Activated naive CD8-positive, alpha-beta T cell treated with anti-CD3 and anti-CD28 coated beads, Interleukin-2, amount 50 U/mL, for 16 hours (primary cell): ENCODE measurements at places on chromosomes 16 and 17.

- DNase-seq = no peak
These were observed 462.5 kb upstream of the EEF2KMT start for GRCh38 chr16:5560084-5560483.

- no peak for DNase-seq
These were observed 39.7 kb upstream of the MEAK7 start for GRCh38 chr16:84544031-84544773.

DNA sequence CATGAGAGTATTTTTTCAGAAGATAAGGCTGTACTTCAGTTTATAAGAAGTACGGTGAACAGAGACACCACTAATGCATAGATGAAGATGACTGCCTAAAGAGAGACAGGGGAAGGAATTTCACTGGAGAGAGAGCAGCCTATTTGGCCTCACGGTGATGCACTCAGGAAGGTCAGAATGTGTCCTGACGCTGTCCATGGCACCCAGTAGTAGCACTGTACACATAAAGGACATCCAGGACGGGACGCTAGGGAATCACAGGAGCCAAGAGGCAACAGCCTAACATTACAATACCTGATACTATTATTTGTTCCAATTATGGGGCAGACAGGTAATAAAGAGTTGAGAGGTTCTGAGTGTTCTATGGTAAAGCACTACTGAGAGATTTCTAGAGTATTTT lies 24.9 kb upstream of the LRRC37A start:
- no peak for DNase-seq

GRCh38 chr16:68136515-68136914 lies 51.3 kb downstream of the NFATC3 start:
- DNase-seq = no peak

DNA sequence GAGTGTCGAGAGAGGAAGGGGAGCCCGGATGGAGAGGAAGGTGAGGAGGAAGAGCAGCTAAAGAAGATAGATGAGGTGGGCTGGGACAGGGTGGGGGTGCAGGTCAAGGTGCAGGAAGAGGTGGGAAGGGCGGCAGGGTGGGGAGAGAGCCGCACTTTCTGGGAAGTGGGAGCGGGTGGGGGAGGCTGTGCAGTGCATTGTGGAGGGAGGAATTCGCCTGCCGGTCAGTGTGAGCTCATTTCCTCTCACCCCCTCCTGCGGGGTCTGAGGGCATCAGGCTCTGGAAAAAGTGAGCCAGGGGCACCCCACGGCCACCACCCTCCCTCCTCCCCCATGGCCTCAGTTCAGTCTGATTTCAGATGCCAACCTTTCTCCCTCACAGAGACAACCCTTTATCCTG lies 2.5 kb upstream of the ARHGAP23 start:
- no peak for DNase-seq

GRCh38 chr16:14438256-14438655 lies 191.8 kb downstream of the PARN start:
- DNase-seq = no peak

- DNase-seq = no peak
These were observed 424 bp downstream of the YBX2 start for GRCh38 chr17:7293816-7294613.

DNA sequence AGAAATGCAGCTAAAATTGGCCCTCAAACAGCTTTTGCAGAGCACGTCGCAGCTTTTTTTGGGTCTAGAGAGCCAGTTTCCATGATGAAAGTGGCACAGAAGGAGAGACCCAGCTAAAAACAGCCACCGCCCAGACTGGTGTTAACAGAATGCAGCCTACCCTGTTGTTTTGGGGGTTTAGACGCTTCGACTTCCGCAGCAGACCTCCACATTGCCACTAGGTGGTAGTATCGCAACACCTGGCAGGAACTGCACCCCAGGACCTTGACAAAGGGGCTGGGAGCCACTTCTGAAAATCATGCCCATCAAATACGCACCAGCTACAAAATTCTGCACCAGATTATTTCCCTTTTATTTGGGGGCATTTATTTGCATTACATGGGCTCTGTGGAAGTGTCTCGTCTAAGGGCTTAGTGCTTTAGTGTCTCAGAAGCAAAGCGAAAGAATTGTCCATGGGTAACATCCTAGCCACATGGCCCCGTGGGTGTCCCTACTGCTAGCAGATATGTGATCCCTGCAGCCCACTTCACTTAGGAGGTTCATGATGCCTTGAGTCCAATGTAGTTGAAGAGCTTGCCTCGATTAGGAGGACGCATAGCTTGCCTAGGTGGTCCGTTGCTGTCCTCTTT lies 167.1 kb downstream of the HAPSTR1 start:
- DNase-seq = no peak

DNA sequence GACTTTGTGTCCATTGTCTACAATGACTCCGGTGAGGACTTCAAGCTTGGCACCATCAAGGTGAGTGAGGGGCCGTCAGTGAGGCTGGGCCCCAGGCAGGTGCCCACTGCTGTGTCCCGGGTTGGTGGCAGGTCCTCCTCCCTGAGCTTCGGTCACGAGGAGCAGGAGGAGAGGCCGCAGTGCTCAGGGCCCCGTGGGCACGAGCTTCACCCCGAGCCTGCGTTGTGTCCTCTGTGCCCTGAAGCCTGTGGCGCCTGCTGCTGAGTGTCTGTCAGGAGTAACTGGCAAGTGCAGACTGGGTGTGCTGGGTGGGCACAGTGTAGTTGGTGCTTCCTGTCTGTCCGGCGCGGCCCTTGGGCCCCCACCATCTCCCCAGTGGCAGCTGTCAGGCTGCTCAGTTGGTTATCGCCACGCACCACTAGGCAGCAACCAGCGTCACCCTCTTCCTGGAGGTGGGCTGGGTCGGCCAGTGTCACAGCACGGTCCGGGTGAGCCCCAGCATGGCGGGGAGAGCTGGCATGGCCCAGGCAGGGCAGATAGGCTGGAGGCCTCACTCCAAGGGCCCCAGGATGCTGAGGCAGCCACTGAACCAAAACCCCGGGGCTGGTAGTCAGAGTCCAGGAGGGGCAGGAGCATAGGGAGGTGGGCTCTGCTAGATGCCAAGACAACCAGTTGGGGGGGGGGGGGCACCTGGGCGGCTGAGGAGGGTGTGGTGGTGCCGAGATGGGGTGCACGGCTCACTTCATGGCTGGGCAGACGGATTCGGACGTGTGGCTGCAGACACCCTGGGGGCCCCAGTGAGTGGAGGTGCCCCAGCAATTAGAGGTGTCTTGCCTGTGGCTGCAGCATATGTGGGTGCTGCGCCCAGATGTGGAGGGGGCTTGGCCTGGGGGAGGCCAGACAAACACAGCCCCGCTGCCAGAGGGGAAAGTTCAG lies 39.3 kb downstream of the TSC2 start:
- no peak for DNase-seq

DNA sequence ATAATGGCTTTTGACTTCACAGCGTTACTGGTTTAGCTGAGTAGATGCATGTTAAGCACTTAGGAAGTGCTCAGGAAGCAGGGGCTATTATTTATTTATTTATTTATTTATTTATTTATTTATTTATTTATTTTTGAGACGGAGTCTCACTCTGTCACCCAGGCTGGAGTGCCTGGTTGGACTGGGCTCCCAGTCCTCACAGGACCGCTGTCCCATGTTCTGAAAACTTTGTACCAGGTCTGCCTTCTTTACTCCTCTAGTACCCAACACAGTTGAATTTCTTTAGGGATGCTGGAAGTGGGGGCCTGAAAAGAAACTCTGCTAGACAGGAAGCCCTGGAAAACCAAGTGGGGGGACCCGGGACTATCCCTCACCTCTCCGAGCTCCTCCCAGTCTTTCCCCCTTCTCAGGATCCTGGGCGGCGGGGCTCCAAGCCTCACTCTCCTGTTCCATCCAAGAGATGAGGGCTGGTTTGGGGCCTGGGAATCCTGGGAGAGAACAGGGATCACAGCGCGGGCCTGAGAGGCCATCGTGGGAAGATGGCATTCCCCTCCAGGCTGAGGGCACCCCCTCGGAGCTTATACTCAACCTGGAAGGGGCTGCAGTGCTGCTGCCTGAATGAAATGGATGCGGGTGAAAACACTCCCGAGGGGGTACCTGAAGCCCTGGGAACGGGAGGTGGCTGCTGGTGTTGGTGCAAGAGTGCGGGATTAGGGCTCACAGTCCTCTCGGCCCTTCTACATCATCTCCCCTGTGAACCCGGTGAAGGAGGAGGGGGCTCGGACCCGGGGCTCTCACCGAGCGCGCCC lies 674 bp downstream of the ZNF688 start:
- no peak for DNase-seq

GRCh38 chr16:8203101-8203500 lies 387.2 kb downstream of the TMEM114 start:
- DNase-seq = no peak
